ENCODE measurements at places on chromosomes 1 and 21.

- DNase-seq: no peak
Measured at GRCh38 chr21:26351661-26352060, 181.1 kb upstream of the APP start.

DNA sequence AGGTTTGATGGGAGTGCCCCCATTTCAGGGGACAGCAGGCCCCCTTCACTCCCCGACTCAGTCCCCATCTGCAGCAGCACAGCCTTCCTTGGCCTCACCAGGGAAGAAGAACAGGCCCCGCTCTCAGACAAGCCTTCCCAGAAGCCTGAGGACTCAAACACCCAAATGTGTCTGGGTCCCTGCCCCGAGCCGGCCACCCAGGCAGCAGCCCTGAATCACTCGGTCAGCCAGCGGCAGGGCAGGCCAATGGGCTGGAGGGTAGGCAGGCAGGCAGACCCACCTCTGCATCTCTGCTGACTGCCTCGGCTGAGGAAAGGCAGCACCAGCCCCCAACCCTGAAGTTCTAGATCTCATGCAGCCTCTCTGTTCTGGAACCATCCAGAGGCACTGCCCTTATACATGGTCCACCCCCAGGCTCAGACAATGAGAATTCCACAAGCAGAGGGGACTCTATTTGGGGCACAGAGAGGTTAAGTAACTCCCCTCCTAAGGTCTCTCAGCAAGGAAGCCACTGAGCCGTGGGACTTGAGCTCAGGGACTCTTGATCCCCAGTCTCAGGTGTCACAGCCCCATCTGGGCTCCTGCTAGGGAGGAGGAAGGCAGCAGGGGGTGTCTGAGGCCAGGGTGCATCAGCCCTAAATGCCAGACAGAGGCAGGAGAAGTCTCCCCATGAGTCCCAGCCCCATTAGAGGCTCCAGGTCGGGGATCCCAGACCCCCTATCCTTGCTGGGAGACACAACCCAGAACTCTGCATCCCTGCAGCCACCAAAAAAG is 33.2 kb upstream of the RUNX3 start:
- DNase-seq: no peak

GRCh38 chr1:77834771-77835334 is 53.6 kb upstream of the NEXN start:
- no peak for DNase-seq

DNA sequence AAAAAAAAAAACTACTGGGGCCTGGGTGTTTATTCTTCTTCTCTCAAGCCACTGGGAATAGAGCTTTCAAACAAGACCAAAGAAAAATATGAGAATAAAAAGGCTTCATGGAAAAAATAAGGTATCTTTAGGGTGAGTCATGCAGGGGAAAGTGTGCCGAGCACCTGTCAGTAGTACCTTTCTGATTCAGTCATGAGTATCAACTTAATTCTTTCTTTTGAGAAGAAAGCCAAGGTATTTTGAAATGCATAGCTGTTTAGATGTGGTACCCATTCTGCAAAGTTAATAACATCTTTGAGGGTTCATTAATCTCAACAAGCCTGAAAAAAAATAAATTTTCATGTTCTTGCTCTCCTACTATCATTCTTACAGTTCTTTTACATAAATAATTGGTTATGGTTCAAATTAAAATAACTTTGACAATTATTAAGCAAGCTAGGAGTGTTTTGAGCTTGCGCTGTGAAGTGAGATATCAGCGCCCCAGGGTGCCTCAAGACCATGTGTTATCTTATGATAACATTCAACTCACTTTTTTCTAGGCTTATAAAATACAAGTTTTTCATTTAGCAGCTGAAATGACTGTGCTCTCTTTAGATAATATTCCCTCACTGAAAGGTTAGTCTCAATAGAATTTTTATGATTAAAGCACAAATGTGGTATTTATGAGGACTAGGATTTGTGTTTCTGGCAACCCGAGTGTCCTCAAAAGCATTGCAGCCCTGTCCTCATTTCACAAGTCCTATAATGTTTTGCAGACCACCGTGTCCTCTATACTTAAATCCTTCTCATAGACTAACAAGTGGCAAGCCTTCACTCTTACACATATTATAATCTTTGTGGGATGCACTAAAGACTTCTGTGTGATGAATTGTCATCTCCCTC is 138.6 kb downstream of the SLC44A5 start:
- peak; percentile 77 for DNase-seq

DNA sequence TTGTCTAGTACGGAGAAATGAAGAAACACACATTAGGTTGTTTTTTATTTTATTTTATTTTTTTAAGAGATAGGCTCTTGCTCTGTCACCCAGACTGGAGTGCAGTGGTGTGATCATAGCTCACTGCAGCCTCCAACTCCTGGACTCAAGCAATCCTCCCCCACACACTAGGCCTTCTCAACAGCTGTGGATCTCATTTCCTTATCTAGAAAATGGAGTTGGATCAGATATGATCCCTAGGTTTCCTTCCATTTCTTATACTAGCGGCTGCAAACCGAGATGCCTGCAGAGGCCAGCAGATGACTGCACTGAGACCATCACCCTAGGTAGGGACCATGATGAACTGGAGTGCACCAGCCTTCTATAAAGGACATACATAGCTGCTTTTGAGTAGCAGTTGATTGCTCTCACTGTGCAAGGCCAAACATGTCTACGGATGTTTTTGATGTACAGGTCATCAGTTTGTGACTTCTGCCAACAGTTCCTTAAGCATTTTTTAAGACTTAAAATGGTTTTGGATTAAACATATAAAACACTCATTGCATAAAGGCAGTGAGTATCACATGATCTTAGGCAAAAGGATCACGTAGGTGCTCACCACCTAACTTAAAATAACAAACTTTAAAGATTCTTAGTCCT is 11.4 kb upstream of the KLHL12 start:
- DNase-seq: peak; percentile 77

All from K562 (cell line).